Testis (tissue), 5 donors: ENCODE measurements at places on chromosomes 13 and 19.

- DNase-seq: no peak
Measured at GRCh38 chr19:18109341-18109732, 11.8 kb downstream of the MAST3 start.

DNA sequence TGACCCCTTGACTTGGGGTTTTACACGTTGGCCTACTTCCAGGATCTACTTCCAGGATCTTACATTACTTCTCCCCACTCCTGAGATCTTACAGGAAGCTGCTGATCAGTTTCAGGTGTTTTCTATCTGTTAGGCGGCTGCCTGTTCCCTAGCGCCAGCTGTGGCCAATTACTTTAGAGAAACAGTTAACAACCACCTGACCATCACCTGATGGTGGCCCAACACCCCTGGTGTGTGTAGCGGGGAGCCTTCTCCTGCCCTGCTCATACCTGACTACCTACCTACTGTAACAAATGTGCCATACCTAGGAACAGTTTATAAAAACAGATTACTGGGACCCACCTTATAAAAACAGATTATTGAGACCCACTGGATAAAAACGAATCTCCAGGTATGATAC lies 2.8 kb upstream of the POP4 start:
- no peak for DNase-seq

GRCh38 chr19:54355675-54356074 lies 9.1 kb downstream of the LAIR1 start:
- DNase-seq: no peak

DNA sequence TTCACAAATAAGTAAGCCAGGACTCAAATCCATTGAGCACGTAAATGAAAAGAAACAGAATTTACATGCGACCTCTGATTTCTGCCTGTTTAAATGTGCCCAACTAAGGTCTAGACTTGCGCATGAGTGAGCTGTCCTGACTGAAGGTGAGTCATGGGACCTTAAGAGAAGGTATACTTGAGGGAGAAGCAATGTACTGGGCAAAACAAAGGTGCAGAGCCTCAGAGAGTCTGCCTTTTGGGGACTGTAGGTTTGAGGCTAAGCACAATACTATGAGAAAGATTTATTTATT lies 45.8 kb downstream of the UFM1 start:
- DNase-seq: no peak

- DNase-seq: peak; percentile 46
Measured at GRCh38 chr19:38304866-38305429, 897 bp downstream of the C19orf33 start.

DNA sequence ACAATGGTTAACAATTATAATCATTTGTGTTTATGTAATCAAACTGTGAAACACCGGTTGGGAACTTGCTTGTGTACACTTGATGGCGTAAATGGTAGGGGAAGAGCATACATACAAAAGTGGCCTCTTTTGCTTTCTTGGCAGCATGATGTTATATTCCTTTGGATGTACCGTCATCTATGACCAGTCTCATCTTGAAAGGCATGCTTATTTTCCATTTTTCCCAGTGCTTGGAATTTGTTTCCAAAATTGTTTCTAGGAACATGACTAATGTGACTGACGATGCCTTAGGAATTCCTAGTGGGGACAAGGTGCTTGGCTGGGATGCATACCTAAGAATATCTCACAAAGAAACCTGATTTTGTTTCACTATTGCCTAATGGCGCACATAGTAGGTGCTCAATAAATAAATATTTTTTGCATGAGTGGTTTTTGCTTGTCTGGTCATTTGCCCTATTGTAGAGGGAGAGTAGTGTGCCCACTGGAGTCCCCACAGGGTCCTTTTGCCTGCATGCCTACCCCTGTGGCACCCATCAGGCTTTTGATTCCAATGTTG lies 45.5 kb downstream of the SAE1 start:
- DNase-seq: no peak

GRCh38 chr19:7550987-7551761 lies 15.7 kb downstream of the PNPLA6 start:
- DNase-seq: peak; percentile 90

DNA sequence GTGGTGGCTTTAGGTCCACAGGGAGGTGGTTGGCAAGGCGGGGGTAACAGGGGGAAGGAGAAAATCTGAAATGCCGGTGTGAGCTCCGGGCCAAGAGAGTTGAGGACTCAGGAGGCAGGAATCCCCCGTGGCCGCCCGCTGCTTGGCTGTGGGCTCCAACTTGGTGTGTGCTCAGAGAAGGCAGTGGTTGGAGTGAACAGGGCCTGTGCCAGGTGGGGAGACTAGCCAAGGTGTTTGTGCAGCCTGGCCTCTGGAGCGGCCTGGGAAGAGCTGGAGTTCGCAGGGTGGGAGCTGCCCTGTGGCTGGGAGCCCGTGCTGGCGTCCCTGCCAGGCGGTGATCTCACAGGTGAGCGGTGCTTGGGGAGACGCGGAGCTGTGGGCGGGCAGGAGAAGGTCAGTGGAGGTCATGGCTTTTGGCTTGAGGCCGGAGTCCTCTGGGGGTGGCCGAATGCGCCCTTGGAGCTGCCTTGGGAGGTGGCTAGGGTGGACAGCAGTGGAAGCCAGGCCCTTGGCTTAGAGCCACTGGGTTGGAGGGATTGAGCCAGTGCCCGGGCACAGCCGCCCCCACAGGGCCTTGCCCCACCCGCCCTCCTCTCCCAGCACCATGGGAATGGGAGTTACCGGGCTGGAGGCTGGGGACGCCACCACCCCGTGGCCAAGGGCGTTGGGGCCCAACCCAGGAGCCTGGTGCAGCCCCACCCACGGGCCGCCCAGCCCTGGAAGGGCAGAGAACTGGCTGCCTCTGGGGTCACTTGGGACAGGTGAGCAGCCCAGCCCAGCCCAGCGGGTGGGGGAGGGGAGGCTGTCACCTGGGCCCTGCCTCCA lies 7.1 kb upstream of the CIRBP start:
- no peak for DNase-seq

GRCh38 chr13:40109351-40109844 lies 453.9 kb downstream of the COG6 start:
- DNase-seq: no peak

DNA sequence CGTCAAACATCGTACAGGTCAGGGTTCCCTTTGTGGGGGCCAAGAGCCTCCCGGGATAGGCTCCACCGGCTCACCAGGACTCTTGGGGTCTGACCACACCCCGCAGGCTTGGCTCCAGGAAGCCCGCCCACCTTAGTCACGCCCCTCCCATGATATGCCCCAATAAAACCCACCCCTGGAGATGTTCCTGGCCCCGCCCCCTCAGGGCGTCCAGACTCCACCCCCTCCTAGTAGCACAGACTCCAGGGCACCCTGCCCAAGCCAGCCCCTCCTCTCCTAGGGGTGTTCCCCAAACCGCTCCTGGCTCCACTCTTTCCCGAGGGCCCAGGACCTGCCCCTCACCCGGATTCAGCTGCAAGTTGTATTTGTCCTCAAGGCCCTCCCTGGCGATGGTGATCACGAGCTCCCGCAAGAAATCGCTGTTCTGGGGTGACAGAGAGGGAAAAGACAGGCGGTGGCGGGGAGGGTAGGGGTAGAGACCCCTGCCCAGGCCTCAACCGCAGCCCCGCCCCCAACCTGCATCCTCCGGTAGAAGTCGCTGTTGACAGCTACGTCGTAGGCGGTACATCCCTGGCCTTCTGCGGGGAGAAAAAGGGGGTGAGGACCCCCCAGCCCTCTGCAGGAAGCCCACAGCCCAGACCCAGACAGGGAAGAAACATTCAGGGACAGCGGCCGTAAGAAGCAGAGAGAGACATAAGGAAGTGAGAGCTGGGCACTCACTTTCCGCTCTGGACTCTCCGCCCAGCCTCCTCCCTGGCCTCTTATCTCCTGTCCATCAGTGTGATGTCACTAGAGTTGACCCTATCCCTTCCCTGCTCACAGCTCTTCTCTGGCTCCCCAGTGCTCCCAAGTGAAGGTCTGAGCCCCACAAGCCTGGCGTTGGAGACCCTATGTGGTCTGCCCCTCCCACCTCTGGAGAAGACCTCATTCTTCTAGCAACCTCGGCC lies 3.9 kb downstream of the PIH1D1 start:
- DNase-seq: peak; percentile 72

DNA sequence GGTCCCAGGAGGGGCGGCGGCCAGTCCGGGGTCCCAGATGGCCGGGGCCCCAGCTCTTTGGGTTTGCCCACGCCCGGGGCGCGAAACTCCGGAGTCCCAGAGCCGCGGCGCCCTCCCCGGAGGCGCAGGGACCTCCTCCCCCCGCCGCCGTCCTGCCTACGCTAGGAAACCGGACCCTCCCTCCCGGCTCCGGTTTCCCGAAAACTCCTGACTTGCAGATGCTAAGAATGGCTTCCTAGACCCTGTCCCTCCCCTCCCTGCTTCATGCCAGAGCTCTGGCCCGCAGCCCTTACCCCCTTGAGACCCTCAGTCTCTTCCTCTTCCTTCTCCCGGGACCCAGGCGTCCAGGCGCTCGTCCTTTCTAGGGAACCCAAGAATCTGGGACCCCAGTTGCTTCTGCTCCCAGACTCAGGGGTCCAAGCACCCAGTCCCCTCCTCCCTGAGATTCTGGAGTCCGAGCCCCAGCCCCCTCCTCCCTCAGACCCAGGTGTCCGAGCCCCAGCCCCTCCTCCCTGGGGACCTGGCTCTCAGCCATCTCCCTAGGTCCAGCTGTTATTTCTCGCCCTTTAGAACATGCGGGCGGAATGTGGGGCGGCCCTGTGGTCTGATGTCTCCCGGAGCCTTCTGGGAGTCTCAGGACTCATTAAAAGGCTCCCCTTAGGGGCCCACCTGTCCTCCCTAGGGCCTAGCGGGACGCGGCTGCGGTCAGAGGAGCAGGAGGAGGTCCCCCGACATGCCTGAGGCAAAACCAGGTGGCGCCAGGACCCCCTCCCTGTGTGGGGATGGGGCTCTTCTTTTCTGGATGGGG lies at the start of gene MYBPC2:
MYBPC2 (plus strand) TSS at position 672 of the 808 bp plus-strand sequence; CDS start at position 734, 62 bp downstream.
- no peak for DNase-seq
